Bronchial smooth muscle cell (primary cell): ENCODE measurements at places on chromosomes 6 and 20. TPM values are rescaled to one million over a fixed set of nuclear protein-coding genes. Genes with fewer than 3 reads are reported as not detected.

The SIRPB1 gene
- 0.17 and 0.79 TPM in 2 replicates for total RNA-seq

The NOTCH4 gene
- total RNA-seq, result 0.77 and 0.79 TPM in 2 replicates

The SAMD10 gene
- 0.34 and 0.47 TPM in 2 replicates for total RNA-seq

The SNPH gene
- 6.7 and 9.6 TPM in 2 replicates for total RNA-seq

The CST7 gene
- total RNA-seq, result not detected in 2 replicates

The ANKRD6 gene
- total RNA-seq, result 0.47 and 0.60 TPM in 2 replicates

The SCUBE3 gene
- 2.4 and 2.8 TPM in 2 replicates for total RNA-seq

The CHD6 gene
- 21.2 and 24.3 TPM in 2 replicates for total RNA-seq

The MMP24 gene
- total RNA-seq, result 0.09 and 0.47 TPM in 2 replicates

The ENPP1 gene
- 5.6 and 11.5 TPM in 2 replicates for total RNA-seq

The SLPI gene
- total RNA-seq, result 1.1 and 2.8 TPM in 2 replicates

The NR2E1 gene
- not detected in 2 replicates for total RNA-seq

The MOXD1 gene
- 21.6 and 71.6 TPM in 2 replicates for total RNA-seq

The GPR6 gene
- total RNA-seq, result not detected in 2 replicates
